CD4-positive, alpha-beta T cell treated with Interleukin-12 subunit alpha and Interleukin-12 subunit beta, for 1 hour (primary cell): ENCODE measurements at places on chromosomes 4 and X.

- DNase-seq = no peak
Measured at GRCh38 chr4:111066001-111066400, 443.1 kb upstream of the PITX2 start.

DNA sequence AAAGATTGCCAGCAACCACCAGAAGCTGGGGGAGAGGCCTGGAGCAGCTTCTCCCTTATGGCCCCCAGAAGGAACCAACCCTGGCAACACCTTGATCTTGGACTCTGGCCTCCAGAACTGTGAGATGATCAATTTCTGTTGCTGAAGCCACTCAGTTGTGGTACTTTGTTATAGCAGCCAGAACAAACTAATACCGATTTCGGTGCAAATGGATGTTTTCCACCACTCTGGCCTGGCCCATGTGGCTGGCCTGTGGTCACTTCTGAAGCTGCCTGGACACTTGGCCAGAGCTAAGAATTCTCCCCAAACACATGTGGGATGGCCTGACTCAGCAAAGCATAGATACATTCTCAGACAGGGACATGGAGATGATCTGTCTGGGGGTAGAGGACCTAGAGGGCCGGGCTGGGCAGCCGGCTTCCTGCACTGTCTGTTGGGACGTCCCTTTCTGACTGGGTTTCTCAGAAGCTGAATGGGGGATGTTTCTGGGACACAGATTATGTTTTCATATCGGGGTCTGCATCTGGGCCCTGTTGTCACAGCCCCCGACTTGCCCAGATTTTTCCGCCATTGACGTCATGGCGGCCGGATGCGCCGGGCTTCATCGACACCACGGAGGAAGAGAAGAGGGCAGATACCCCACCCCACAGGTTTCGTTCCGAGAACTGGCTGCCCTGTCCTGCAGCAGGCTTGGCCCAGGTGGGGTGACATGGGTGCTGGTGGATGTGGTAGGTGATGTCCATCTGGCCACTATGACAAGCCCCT is 4.1 kb downstream of the FOXP3 start:
- DNase-seq = no peak

DNA sequence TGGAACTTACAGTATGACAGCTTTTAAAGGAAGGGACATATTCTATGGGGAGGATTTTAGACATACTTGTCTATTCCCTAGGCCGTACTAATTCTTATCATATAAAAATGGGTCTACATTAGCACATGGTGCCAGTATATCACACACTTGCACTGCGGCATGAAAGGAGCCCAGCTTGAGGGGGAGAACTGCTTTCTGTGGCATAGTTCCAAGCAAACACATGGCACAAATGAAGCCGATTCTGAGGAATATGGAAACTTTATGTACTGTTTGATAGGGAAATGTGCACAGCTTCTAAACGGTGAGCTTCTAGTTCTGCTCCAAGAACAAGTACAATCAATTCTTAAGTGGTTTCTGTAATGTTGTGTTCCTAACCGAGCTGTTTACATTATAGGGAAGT is 675.6 kb upstream of the FTHL17 start:
- no peak for DNase-seq

- DNase-seq = no peak
Measured at GRCh38 chr4:54660591-54660990, 2.8 kb downstream of the KIT start.

GRCh38 chrX:68723491-68724155 is 76.2 kb downstream of the STARD8 start:
- DNase-seq = no peak

DNA sequence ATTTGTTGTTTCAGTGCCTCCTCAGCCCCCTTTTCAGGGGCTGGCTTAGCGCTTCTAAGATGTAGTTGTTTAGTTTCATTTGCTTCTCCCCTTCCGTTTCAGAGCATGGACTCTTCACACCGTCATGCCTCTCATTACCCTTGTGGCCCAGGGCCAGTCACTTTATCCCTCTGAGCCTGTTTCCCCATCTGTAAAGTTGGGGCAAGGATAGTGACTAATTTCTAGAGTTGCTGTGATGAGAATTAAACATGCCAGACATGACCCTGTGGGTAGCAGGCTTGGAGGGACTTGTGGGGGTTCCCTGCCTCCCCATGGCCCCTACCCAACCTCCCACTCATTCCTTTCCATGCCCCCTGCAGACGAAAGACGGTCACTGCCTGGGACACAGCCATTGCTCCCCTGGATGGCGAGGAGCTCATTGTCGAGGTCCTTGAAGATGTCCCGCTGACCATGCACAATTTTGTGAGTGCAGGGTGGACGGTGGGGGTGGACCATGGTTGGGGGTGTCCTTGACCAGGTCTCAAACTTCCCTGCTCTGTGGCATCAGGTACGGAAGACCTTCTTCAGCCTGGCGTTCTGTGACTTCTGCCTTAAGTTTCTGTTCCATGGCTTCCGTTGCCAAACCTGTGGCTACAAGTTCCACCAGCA is 3.6 kb downstream of the ARAF start:
- no peak for DNase-seq

DNA sequence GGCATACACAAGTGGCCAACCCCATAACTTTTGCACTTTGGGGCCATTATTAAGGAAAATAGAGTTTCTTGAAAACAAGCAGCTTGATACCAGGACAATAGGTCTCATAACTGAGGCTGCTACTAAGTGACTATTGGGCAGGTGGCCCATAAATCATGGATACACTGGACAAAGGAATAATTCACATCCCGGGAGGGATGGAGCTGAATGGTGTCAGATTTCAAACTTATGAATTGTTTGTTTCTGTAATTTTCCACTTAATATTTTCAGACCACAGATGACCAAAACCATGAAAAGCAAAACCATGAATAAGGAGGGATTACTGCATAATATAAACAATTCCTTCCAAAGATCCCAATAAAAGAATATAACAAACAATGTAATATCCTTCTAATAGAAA is 114.4 kb downstream of the WDFY3 start:
- no peak for DNase-seq

DNA sequence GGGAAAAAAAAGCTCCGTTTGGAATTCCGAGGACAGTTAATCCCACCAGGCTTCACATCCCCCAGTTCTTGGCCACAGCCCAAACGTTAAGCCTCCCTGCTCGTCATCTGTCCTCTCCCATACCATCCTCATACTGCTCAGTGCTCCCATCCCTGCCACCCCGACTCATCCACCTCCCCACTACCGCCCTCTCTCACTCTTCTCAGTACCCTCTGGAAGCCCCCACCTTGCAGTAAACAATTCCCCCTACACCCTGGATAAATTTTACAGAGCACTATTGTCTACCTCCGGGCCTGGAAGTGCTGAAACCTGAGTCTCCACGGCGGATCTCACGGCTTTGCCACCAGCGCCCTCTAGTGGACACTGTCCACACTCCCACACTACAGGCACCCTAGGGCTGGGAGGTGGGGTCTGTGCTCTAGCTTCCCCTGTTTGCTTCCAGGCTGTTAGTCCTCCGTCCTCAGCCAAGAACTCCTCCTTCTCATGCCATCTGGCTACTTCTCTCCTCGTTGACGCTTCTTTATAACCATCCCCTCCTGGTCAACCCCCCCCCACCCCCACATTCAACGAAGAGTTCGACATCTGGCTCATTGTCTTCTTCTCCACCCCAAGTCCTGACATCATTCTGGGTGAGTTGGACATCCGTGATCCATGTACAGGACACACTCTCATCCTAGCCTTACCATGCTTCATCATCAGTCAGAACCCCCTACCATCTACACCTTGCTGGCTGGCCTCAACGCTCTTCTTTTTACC is 54.5 kb downstream of the RTL9 start:
- DNase-seq = peak; percentile 57

- DNase-seq = no peak
Measured at GRCh38 chr4:40349561-40350198, 14.5 kb downstream of the CHRNA9 start.

- no peak for DNase-seq
Measured at GRCh38 chr4:20319825-20320612, 68.3 kb downstream of the SLIT2 start.

- no peak for DNase-seq
Measured at GRCh38 chr4:46950826-46951225, 41.8 kb upstream of the COX7B2 start.

DNA sequence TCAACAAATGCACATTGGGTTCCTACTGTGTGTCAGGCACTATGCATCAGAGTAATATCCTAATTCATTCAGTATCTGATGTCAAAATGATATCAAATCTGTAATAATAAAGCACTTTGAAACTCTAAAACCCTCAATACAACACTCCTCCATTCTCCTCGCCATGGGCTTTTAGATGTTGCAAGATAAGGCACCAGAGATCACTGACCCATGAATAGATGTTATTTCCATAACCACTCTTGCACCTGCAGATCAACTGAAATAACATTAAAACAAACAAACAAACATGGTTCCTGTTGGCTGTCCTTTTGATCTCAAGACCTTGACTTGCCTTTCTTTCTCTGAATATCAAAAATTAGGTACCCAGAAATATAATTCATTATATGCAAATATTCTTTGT is 100.2 kb downstream of the MAB21L2 start:
- DNase-seq = no peak

DNA sequence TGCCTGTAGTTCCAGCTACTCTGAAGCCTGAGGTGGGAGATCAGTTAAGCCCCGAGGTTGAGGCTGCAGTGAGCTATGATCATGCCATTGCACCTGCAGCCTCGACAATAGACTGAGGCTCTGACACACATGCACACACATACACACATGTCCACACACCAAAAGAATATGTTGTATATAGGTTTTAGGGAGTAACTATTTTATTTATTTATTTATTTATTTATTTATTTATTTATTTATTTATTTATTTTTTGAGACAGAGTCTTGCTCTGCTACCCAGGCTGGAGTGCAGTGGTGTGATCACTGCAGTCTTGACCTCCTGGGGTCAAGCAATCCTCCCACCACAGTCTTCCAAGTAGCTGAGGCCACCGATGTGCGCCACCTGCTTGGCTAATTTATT is 78.3 kb downstream of the DCLK2 start:
- DNase-seq = no peak

DNA sequence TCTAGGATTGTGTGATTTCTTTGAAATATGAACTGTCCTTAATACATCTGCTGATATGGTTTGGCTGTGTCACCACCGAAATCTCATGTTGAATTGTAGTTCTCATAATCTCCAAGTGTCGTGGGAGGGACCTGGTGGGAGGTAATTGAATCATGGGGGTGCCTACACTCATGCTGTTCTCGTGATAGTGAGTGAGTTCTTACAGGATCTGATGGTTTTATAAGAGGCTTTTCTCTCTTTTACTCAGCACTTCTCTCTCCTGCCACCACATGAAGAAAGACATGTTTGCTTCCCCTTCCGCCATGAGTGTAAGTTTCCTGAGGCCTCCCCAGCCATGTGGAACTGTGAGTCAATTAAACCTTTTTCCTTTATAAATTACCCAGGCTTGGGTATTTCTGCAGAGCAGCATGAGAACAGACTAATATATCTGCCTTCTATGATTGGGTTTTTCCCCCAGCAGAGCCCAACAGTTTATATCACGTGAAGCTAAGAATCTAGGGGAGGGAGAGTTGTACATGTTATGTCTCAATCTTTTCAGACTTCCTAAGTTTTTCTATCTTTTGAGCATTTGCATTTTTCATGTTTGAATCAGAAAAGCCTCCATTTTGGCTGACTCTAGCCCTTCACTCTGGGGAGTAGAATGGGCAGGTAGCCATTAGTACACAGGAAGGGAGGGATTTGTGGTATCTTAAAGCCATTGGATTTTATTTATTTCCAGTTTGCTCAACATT is 58.9 kb downstream of the PLAC1 start:
- DNase-seq = no peak

GRCh38 chr4:77220828-77221613 is 64.0 kb downstream of the CCNG2 start:
- no peak for DNase-seq

DNA sequence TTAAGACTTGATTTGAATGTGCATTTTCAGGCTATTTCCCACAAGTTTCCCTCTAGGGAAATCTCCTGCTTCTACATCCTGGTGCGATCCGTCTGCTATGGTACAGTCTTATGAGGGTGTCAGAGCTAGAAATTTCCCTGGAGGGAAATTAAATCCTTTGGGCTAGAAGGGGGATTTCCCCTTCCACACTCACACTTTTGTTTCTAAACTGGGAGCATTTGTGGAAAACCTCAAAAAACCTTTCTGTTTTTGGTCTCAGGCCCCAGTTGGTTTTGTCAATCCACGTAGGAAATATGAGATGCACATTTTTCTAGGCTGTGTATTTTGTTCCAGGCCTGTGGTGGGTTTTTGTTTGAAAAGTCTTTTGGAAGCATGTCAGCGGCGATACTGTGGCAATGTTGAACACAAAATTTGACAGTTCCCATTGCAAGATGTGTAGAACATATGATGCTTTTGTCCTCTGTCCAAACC is 17.8 kb downstream of the HMGB3 start:
- DNase-seq = no peak

GRCh38 chr4:151266497-151266896 is 10.5 kb upstream of the PRSS48 start:
- DNase-seq = no peak

DNA sequence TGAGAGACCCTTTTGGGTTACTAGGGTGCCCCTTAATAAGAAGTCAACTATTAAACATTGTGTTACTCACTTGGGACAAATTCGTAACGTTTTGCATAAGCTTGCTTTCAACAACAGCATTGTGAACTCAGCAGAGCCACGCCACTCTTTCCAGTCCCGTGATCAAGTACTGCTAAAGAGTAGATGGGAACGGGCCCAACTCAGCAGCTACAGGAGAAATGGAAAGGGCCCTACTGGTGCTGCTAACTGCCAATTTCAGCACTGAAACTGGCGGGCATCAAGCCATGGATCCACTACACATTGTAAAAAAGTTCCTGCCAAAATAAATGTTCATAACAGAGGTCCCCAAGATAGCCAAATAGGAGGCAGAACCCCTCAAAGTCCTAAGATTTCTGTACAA is 19.0 kb upstream of the DHX15 start:
- no peak for DNase-seq

- DNase-seq = no peak
Measured at GRCh38 chr4:100588076-100588475, 70.3 kb upstream of the EMCN start.

DNA sequence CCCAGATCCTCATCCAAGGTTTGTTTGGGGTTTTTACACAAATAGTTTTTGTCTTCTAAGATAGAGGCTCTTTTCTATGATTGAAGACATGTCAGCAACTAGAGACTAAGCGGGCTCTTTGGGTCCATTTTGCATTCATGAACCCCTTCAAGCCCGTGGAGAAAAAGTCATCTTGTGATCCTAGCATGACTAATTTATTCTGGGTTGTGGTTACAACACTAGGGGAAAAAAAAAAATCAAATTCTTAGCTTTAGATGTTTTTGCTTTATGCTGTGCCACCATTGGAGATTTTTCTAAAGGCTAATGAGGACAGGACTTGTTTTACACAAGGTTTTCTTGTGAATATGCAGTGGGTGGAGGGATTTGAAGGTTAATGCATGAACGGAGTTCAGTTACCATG is 440.0 kb downstream of the PCDH7 start:
- no peak for DNase-seq

GRCh38 chr4:127632420-127633403 is at the start of gene INTU:
Gene INTU (plus strand): TSS chr4:127632957. CDS start chr4:127633035, 78 bp downstream.
- peak; percentile 29 for DNase-seq

DNA sequence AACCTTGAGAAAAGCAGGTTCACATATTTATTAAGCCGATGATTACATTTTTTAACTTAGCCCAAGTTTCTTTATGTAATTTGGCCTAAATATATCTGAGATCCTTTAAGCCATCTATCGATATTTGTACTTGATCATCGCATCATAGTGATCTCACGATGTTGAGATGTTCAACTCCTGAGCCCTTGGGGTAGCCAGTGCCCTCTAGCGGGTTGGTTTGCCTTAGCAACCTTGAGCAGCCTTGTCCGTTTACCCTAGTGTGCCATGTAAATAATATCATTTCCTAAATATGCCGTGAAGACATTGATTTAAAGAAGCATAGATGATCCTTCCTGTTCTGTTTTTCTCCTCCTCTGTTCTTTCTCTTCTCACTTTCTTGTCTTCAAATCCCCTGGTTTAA is 432.2 kb downstream of the RPA4 start:
- no peak for DNase-seq
